Natural killer cell treated with Interleukin-12 subunit alpha and Interleukin-12 subunit beta and Interleukin-15 and Interleukin-18, amount 100 ng/mL, for 72 hours (primary cell): ENCODE measurements at places on chromosomes 6 and 20. TPM values are rescaled to one million over a fixed set of nuclear protein-coding genes. Genes with fewer than 3 reads are reported as not detected.

DNA sequence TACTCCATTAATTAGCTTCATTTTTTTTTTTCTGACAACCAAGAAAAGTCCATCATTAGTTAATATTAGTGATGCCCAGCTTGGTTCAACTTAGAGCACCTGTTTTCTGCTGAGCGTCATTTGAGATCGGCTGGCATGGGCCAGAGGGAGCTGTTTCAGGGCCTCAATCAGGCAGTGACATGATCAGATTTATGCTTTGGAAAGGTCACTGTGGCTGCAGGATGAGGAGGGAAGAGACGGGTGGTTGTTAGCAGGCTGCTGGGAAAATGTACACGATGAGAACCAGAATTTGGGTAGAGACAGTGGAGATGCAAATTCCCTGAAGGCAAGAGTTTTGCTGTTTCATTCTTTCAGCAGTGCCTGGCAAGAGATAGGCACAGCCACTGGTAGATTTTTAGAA lies 4.4 kb upstream of the STX16 start:
- DNase-seq = no peak

- DNase-seq = no peak
Measured at GRCh38 chr6:26250698-26251044, 114.3 kb upstream of the BTN3A2 start.

The KHDC3L gene
- total RNA-seq = not detected

DNA sequence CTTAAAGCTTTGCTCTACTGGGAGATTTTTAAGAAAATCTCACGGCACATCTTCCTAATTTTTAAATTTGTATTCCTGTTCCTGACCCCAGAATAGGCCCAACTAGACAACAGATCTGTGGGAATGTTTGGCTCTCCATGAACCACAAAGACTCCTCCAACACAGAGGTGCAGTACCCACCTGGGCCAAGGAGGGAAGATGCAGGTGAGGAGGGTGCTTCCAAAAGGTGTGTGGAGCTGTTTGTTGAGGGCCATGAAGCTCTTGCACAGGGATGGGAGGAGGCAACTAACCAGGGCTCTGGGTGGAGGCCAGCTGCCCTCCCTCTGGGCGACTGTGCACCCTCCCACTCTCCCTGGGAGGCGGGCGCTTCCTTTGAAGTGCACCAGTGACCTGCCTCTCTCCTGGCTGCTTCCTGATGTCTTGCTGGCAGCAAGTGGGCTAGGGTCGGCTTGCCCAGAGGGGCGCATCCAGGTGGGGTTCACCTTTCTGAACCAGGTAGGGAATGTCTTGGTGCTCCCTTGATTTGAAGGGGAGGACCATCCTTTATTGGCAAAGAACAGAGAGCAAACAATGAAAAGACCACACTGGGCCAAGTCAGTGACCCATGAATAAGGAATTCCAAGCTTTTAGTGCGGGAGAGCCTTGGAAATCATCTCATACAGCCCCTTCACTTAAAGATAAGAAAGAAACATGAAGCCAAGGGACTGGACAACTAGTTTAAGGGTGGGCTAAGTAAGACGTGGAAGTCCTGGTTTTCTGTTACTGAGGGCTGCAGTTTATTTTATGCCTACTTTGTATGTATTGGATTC lies 76.0 kb downstream of the ANKRD6 start:
- DNase-seq = no peak
